ENCODE measurements at places on chromosomes 7 and 10.

DNA sequence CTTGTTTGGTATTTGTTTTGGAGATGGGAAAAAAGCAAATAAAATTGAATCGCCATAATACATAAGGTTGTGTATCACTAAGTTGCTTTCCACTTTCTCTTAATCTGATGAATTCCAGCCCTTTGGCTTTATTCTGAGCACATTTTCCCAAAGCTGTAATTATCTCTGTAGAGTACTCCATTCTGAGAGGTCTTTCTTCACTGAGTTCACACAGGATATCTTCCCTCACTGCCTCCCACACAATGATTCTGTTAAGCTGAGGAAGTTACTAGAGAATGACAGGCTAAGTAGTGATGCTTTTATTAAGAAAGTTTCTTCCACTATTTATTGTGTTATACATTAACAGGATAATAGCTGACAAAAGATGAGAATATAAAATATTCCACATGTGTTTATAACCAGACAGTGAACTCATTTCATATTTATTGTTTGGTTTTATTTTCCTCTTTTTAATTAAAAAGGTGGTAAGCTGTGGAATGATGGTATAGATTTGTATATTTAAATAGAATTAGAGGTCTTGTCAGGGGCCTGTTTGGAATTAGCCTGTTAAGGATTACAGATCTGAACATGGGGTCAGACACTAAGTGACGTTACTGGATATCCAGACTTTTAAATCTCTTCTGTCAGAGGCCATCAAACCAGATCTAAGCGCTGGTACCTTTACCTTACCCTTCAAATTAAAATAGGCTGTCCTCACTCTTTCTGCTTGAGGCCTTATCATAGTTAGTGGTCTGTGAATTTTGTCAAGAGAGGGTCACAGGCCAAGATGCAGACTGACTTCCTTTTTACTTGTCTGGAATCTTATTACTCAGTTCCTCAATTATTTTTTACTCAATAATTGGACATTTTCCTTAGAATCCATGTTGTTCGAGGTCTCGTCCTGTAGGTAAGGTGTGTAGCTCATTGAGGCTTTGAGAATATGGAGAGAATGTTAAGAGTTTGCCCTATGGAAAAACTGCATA lies 8.4 kb downstream of the PLXDC2 start:
- DNase-seq, result no peak

- DNase-seq, result no peak
These were observed 11.4 kb downstream of the DLD start for GRCh38 chr7:107902381-107902780.

GRCh38 chr7:84746353-84746752 lies 440.5 kb downstream of the SEMA3D start:
- DNase-seq, result no peak

DNA sequence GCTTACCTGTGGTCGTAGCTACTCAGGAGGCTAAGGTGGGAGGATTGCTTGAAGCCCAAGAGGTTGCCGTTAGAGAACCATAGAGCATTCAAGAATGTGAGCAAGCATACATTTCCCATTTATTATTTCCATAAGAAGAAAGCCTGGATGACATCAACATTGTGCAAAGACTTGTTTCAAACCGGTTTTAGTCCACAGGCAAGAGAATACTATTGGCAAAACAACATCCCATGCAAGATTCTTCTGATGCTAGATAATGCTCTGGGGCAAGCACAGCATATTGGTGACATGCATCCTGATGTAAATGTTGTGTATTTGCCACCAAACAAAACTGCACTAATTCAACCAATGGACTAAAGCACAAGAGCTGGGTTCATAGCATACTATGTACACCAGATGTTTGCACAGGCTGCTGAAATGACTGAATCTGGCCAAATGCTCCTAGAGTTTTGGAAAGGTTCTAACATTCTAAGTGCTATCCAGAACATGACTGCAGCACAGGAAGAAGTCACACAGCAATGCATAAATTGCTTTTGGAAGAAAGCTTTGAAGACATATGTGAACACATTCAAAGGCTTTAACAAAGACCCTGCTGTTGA lies 42.6 kb downstream of the OTUD1 start:
- no peak for DNase-seq

DNA sequence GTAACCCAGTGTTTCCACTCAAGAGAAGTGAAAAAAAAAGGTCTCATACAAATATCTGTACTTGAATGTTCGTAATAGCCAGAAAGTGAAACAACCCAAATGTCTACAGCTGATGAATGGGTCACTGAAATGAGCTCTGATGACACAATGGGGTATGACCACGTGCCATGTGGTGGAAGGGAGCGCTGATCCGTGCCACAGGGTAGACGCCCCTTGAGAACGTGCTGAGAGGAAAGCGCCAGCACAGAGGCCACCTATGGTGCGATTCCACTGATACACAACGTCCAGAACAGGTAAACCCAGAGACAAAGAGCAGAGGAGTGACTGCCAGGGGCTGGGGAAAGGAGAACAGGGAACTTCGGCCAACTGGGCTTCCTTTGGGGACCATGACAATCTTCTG lies 50.3 kb downstream of the MAD1L1 start:
- no peak for DNase-seq

DNA sequence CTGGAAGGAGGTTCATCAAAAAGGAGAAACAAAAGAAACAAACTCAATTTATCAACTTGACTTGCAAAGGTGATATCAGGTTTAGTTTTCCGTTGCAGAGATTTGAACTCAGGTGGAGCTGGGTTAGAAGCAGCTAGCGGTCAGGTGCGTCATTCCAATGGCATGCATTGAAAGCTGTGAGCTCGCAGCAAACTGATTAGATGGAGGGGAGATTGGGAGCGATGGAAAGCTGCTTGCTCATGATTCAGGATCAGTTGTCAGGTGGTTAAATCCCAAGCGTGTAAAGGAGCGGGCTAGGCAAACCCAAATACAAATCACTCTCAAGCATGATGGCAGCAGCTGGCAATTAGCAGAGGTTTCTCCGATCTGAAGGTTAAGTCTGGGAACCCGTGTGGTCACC lies 49.3 kb upstream of the AFAP1L2 start:
- DNase-seq, result no peak

- DNase-seq, result no peak
These were observed 27.9 kb downstream of the MTURN start for GRCh38 chr7:30162622-30163124.

DNA sequence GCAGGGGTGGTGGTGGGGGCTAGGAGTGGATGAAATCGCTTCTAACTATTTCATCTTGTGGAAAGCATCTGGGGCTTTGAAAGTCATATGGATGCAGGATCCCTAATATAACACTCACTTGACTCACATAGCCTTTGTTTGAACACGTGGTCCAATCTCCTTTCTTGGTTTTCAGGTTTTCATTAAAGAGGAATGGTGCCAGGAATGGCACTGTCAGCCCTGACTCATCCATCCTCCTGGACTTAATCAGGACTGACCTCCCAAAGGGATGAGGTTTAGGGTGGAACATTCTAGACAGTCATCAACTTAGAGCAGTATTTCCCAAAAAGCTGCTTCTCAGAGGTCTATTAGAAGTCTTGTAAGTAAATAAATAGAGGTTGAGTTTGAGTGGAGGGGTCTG lies 162.0 kb upstream of the PLXNA4 start:
- DNase-seq, result no peak

All from RWPE2 (cell line).